NB4 (cell line): ENCODE measurements at places on chromosomes 16 and 17.

DNA sequence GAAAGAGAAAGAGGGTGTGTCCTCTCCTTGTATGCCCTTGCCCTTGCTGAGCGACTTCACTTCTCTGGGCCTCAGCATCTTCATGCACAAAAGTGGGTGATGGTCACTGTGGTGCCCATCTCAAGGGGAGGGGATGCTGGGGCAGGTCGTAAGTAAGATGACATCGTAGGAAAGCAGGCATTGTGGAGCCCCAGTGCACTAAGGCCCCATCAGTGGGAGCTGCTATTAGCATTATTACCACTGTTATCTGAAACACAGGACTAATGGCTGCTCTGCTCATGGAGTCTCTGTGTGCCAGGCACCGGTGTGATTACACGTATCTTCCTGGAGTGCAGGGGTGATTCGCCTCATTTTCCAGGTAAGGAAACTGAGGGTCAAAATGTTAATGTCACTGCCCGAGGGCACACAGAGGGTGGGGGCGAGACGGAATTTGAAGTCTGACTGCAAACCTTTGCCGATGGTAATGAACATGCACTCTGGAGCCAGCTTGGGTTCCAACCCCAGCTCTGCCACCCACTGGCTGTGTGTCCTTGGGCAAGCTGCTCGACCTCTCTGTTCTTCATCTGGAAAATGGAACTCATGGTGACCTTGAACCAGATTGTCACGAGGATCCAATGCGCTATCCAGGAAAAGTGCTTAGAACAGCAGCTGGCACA is 63.2 kb upstream of the GSE1 start:
- no peak for DNase-seq

- peak; percentile 67 for DNase-seq
Measured at GRCh38 chr17:48791128-48792032, 25.6 kb downstream of the TTLL6 start.

GRCh38 chr17:29495011-29495410 is 71.8 kb downstream of the ABHD15 start:
- DNase-seq = no peak

- DNase-seq = no peak
Measured at GRCh38 chr17:46106966-46107644, 86.1 kb downstream of the KANSL1 start.

GRCh38 chr17:65290616-65291015 is 153.4 kb downstream of the RGS9 start:
- DNase-seq = no peak

- no peak for DNase-seq
Measured at GRCh38 chr17:51701501-51701900, 441.2 kb downstream of the UTP18 start.

DNA sequence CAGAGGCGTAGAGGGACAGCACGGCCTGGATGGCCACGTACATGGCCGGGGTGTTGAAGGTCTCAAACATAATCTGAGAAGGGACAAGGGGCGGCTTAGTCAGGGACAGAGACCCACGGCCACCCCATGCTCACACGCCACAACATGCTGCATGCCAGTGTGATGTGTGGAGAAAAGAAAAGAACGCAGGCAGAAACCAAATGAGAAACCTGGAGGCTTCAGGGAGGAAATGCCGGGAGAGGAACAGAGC is 1.1 kb downstream of the ACTG1 start:
- DNase-seq = no peak

- no peak for DNase-seq
Measured at GRCh38 chr16:58016840-58017446, 8.6 kb upstream of the MMP15 start.

DNA sequence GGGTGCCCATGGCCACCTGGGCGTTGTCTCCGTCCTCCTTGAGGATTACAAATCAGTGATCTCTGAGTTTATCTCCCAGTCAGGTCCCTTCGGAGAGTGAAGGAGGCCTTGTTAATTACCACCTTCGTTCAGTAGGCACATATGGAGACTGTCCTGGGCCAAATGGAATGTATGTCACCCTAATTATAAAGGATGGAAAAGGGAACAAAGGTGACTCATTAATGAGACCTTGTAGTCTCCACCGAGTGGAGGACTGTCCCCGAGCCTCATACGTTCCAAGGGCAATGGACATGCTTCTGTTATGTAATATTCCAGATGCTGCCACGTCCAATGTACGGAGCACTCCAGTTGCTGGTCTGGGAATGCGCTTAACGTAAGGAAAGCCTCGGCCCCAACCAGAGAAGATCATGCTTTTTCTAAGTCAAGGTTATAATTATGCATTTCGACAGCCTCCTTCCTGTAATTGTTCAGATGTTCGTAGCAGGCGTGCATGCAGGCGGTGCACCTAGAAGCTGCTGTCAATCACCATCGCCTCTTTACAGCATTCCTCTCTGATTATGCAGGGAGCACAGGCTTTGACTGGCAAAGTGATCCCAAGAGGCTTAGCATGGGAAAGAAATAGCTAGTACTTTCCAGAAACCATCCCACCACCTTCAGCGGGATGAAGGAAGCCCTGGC is 22.4 kb upstream of the SEC14L1 start:
- DNase-seq = no peak

DNA sequence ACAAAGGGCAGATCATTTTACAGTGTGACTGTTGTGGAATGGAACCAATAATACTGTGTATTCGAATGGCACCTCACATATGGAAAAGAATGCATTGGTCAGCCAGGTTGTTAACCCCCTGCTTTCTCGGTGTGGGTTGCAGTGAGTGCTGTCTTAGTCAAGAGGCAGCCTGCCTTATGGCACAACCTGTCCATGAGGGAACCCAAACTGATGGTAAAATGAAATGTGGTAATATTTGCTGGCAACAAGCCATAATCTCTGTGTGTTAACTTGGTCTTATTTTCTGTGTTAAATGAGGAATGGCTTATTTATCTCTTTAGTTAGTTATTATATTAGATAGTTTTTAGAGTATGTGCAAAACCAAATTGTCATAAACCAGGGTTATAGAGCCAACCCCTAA is 81.6 kb downstream of the TMC6 start:
- peak; percentile 8 for DNase-seq

- DNase-seq = peak; percentile 27
Measured at GRCh38 chr17:62802561-62803205, 5.4 kb downstream of the MARCHF10 start.

GRCh38 chr16:73268366-73268993 is 220.6 kb upstream of the ZFHX3 start:
- DNase-seq = no peak

DNA sequence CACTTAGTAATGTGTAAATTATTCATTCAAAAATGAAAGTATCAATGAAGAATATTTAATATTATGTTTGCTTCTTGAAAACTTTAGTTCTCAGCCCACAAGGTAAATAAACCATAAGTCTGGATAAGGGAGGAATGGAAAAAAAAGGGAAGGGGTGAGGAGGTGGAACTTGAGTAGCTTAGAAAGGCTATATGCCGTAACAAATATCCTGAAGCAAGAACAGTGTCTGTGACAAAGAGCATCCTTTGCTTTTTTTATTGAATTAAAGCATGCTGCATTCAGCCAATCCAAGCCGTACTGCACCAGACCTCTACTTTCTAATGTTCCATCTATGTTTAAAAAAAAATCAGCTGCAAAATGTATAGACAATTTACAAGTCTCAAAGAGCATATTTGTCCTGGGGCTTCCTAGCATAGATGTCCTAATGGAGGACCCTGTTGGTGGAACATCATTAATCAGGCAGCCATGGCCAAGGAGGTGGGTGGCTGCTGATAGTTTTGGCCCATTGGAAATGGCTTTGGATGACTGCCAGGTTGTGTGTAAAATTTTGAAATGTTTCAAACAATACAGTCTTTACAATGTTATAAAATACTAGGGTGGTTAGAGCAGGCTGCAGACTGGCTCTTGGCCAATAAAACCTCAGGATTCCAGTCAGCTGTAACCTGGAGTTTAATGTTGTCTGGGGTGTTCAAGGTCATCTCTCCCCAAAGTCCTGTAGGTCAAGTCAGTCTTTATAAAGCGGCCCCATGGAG is 895.8 kb upstream of the SOX9 start:
- no peak for DNase-seq

DNA sequence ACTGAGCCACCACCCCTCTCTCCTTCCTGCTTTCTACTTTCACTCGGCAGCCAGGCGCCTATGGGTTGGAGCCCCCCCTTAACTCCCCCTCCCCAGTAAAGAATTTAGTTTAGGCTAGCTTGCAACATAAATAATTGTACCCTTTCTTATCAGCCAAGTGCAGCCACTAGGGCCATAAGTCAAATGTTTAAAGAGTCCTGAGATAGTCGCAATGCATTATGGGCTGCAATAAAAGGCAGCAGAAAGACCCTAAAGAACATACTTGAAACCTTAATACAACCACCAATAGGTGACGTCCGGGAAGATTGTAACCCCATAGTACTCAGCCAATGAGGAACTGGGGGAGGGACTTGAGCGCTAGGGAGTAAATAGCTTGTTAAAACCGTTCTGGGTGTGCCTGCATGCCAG is 40.5 kb downstream of the C16orf82 start:
- peak; percentile 33 for DNase-seq

DNA sequence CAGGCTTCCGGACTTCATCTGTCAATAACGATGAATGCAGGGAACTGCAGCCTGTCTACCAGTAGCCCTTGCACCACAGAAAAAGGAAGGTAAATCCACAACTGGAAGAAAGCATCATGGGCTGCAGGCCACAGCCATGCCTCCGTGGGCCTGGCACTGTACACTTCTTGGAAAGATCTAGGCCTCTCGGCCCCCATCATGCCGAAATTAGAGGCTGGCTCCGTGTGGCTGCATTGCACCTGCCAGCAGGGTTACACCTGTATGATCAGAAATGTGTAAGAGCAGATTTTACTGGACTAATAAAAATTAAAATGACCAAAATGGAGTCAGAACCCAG is 52.2 kb downstream of the SDK2 start:
- DNase-seq = no peak

- DNase-seq = peak; percentile 44
Measured at GRCh38 chr17:73998653-73999645, 204.5 kb upstream of the RPL38 start.

- DNase-seq = peak; percentile 14
Measured at GRCh38 chr16:78607465-78607864, 508.0 kb downstream of the WWOX start.

DNA sequence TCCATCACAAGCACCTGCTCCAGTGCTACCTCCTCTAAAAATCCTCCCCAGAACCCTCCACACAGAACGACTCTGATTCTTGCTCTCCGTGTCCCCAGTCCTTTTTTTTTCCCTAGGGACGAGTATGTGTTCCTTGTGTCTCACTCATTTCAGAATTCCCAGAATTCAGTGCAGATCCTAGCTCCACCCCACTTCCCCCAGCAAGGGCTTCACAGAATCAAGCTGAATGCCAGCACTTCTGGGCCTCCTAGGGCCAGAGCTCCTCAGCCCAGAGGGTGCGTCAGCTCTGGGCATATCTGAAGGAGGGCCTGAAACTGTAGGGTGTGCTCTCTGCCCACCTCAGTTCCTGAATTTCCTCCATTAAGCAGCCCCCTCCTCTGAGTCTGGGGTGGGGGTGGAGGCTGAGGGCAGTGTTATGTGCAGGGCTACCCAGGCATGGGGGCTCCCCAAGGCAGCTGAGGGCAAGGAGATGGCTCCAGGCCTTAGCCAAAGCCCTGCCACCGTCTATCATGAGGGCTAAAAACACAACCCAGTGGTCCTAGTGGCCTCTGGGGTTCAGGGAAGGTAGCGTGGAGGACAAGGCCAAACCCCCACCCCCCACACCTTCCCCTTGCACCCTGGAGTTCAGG is 6.5 kb downstream of the UNC119 start:
- no peak for DNase-seq

GRCh38 chr17:59342681-59343131 is 11.3 kb downstream of the YPEL2 start:
- DNase-seq = no peak

DNA sequence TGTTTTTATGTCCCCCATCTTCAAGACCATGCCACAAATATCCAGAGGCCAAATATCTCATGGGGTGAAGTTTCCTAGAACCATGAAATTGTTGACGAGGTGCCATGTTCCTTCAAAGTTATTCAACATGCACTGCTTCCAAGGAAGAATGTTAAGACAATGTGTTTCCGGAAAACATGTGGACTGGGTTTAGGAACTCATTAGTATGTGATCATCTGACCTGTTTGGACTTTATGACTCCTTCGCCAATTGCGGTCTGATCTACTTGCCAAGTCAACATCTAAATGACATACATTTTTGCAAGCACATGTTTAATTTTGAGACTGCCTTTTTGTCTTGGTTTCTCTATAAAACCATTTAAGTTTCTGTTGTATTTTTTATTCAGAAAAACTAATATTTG is 234.8 kb downstream of the MAF start:
- DNase-seq = no peak

DNA sequence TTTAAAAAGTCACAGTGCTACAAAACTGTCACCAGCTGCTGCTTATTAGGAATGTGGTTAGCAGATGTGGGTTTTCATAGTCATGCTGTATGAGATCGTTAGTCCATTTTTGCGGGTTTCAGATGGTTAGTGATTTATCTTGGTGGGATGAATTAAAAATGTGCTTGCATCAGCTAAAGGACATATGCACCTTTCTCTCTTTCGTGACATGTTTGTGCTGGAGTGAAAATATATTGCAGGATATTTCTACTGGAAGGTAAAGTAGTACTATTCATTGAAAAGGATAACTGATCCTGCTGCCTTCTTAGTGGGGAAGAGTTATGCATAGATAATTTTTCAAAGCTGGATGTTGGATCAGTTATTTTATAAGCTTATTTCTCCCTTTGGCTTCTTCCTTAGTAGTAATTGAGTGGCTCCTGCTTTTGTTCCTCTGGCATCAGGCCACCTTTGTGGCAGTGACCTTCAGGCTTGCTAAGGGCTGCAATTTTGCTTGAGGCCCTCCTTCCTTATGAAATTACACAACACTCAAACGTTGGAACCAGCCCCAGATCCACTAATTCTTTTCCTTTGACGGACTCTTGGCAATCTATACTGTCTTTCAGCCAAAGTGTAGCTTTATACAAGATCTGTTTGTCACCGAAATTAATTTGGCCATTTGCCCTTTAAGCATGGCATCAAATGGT is 7.5 kb upstream of the SNTB2 start:
- DNase-seq = peak; percentile 57

DNA sequence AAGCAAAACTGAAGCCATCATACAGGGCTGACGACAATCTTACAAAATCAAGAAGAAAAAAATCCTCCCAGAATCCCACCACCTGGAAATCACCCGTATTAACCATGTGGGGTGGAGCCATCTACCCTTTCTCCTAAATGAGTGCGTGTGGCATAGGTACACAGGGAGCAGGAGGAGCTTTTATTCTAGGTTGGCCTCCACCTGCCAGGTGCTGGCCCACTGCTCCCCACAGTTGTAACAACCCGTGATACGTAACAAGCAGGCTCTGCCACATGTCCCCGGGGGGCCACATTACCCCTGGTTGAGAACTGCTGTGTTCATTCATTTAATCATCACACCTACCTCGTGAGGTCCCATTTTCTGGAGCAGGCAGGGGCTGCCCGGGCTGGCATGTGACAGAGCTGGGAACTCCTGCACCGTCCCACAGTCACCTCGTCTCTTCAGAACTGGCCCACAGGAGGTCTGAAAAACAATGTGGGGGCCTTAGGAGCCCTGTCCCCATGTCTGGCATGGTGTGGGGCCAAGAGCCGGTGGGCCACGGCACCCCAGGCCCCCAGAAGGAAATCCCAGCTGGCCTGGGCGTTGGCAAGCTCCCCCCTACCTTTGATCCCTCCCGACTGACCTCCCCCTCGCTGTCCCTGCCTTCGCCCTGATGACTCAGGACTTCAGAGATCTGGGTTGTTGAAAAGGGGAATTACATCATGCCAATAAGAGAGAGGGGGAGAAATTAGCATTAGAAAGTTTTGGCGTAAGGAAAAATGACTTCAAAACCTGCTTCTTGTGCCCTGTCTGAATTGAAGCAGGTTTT is 12.9 kb downstream of the CMIP start:
- DNase-seq = peak; percentile 76
